ENCODE measurements at places on chromosomes 12 and 14. TPM values are rescaled to one million over a fixed set of nuclear protein-coding genes. Genes with fewer than 3 reads are reported as not detected.

The EML1 gene
- 30.7 TPM for total RNA-seq

The IRAK3 gene
- total RNA-seq: 4.6 TPM

The ETFBKMT gene
- 8.7 TPM for total RNA-seq

The BBOF1 gene
- 4.7 TPM for total RNA-seq

The FZD10 gene
- not detected for total RNA-seq

The SELPLG gene
- total RNA-seq: 2.4 TPM

The TNS2 gene
- 80.8 TPM for total RNA-seq

The RAD51AP1 gene
- 1.0 TPM for total RNA-seq

The RNASE7 gene
- total RNA-seq: not detected

The CD4 gene
- total RNA-seq: 9.6 TPM

The CTSG gene
- total RNA-seq: 1.1 TPM
